ENCODE measurements at places on chromosomes 7 and 10.

- DNase-seq: no peak
Measured at GRCh38 chr7:3234851-3235250, 66.2 kb upstream of the SDK1 start.

GRCh38 chr7:122702872-122703510, at the start of gene RNF148:
TSS of gene RNF148 (minus strand) at chr7:122702922. CDS start at chr7:122702750, 172 bp downstream.
- DNase-seq: no peak

DNA sequence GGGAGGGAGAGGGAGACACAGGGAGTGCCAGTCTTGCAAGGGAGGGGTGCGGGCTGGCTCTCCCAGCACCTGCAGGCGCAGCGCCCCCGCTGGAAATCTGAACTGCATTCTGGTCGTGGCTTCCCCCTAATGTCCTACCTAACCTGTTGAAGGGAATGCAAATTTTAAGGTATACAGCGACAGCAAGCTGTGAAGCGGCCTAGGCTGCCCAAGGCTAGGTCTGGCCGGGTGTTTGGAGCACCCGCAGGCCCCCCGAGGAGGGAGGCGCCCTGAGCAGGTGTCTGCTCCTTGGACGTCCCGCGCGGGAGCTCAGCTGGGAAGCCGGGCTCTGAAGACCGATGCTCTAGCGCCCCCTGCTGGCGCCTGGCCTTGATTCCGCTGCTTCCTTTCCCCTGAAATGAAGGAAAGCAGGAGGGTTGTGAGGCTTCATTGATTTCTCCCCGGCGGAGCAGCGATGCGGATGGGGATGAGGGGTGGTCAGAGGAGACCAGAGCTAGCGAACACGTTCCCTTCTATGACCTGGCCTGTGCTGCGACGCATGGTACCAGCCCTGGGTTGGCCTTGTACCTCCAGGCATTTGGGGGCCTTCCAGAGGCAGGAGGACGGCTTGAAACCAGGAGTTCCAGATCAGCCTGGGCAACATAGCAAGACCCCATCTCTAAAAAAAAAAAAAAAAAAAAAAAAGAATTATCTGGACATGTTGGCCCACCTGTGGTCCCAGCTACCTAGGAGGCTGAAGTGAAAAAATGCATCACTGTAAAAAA, 601.3 kb downstream of the GALNT17 start:
- DNase-seq: peak; percentile 77

DNA sequence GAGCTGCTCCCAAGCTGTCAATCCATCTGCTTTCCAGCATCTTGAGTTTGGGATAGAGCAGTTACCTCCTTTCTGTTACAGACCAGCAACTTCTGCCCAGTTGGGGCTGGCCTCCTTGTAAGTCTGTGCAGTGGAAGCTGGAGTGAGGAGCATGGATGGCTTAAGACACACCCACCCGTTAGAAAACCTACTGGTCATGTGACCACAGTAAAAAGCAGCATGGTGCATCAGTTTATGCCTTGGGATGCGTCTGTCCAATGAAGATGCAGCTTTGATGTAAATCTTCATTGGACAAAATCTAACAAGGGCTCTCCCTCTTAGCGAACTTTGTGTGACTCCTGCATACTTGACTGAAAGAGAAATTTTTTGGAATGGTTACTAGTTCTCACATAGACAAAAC, 453.5 kb downstream of the TYW1 start:
- no peak for DNase-seq

GRCh38 chr7:2416063-2416462, 12.7 kb downstream of the CHST12 start:
- DNase-seq: no peak

- no peak for DNase-seq
Measured at GRCh38 chr10:103812004-103812403, 43.4 kb downstream of the SH3PXD2A start.

- DNase-seq: no peak
Measured at GRCh38 chr10:60575105-60575504, 185.4 kb upstream of the ANK3 start.

DNA sequence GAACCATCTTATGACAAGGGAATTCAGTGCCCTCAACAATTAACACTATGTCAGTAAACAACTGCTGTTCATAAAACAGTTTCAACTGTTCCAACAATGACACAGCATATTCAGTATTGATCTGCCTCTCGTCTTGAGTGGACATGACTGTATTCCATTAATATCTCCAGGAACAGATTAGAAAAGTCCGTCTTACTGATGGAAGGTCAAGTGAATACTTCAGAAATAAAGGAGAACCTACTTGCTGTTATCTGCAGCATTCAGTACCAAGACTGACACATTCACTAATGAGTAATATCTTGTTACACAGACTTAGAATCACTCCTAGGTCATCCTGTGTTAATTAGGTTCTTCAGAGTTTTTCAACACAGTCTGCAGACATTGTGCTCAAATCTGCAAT, 12.1 kb downstream of the KBTBD2 start:
- DNase-seq: peak; percentile 35

DNA sequence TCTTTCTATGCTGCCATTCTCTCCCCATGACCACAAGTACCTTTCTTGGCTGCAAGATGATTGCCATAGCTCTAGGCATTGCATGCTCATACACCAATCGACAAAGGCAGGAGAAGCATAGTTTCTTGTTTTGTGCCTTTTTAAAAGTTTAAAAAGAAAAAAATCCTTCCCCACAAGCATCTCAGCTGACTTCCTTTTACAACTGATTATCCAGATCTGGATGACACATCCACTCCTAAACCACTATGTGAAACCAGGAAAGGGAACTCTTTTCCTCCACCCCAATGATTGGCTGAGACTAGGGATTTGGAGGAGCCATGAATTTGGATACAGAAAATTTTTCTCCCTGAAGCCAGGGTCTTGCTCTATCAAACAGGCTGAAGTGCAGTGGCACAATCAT, 14.5 kb upstream of the LRRC4 start:
- peak; percentile 30 for DNase-seq

DNA sequence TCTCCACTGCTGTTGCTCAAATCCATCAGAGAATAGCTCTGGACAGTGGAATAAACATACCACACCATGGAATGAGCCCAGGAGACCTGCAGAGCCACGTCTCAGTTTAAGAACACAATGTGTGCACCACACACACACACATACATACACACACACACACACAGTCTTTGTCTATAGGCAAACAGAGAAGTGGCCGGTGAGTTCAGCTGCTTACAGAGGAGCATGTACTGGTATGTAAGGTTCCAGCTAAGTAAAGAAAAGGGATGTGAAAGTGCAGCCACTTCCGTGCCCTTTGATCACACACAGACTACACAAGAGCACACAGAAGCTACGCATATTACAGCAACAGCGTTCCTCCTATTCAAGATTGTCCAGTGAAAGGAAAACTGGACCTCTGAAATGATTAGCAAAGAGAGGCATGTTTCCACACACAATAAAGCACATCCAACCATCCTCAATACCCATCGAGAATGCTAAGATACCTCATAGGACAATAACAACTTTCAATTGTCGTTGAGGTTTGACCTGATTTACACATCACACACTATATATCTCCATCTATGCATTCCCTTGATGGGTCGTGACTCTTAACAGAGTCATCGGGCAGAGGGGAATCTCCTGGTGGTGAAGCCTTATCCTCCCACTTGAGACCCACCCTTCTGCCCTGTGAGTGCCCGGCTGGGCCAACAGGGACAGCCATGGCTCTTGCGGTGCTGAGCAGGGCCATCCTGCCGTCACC, 23.6 kb downstream of the SLC35B4 start:
- no peak for DNase-seq

- DNase-seq: no peak
Measured at GRCh38 chr7:40899636-40900507, 765.1 kb downstream of the SUGCT start.

GRCh38 chr10:8058274-8059111, 4.0 kb downstream of the GATA3 start:
- DNase-seq: no peak

- no peak for DNase-seq
Measured at GRCh38 chr10:11012421-11013295, 5.0 kb upstream of the CELF2 start.

DNA sequence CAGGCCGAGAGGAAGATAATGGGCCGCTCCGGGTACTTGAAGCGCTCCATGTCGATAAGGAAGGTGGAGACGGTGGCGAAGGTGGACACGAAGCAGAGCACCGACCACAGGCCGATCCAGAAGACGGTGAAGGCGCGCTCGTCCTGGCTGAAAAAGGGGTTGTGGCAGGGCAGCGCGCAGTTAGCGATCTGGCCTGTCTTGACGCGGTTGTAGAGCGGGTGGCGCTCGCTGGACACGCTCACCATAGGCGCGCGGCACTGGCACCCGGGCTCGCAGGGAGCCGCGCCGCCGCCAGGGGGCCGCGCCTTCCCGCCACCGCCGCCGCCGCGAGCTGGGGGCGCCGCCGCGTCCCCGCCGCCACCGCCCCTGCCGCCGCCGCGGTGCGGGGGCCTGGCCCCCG, 1.6 kb downstream of the FZD8 start:
- DNase-seq: peak; percentile 87

DNA sequence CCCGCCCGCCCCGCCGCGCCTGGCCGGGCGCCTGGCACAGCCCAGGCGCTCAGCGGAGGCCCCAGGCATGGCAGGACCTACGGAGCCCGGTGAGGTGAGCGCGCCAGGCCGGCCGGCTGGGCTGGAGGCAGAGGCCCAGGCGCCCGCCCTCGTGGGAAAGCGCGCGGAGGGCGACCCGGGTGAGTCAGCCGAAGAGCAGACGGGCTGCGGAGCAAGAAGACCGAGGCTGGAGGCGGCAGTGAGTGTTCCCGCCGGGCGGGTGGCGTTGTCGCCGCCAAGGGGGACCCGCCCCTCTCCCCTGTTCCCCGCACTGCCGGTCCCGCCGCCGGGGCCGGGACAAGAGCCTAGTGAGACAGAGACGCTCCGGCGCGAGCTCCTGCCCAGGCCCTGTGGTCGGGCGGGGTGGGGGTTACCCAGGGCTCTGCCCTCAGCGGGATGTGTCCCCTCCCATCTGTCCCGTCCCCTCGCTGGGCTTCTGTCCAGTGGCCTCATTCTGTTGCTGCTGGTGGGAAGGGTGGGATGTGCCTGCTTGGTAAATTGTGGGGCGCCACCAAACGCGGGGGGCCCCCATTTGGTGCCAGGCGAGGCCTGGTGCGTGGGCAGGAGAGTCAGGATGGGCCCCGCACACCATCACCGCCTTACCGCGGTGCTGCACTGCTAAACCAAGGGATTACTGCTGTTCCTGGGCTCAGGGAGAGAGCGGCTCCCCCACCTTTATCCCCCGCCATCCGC, 17.0 kb upstream of the NODAL start:
- peak; percentile 84 for DNase-seq

- peak; percentile 7 for DNase-seq
Measured at GRCh38 chr10:89085153-89085552, 94.6 kb downstream of the FAS start.

DNA sequence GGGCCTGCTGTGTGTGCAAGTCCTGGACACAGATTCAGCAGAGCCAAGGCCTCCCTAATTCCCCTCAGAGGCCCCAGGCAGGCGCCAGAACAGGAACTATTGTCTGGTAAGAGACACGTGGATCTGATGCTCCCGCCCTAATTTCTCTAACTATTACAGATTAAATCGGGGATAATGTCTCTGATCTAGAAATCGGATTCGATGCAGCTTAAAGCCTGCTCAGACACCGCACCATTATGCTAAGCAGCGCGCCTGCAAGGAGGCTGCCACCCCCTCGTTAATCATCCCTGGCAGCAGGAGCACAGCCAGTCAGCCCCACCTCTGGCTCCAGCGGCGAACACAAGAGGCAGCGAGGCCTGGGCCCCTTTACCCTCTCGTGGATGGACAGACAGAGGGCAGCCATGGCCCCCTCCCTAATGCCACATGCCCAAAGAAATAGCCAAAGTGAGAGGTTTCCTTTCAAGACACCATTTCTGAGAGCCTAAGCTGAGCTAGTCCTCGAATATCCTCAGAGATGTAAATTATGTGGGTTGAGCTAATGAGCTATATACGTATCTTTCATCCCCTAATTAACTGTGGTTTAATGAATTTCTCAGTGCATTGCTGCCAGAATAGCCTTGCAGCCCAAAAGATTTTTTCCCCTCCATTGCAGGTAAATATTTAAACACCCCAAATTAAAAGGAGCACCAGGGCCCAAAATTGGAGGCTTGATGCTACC, 122.1 kb downstream of the GRID1 start:
- DNase-seq: no peak

DNA sequence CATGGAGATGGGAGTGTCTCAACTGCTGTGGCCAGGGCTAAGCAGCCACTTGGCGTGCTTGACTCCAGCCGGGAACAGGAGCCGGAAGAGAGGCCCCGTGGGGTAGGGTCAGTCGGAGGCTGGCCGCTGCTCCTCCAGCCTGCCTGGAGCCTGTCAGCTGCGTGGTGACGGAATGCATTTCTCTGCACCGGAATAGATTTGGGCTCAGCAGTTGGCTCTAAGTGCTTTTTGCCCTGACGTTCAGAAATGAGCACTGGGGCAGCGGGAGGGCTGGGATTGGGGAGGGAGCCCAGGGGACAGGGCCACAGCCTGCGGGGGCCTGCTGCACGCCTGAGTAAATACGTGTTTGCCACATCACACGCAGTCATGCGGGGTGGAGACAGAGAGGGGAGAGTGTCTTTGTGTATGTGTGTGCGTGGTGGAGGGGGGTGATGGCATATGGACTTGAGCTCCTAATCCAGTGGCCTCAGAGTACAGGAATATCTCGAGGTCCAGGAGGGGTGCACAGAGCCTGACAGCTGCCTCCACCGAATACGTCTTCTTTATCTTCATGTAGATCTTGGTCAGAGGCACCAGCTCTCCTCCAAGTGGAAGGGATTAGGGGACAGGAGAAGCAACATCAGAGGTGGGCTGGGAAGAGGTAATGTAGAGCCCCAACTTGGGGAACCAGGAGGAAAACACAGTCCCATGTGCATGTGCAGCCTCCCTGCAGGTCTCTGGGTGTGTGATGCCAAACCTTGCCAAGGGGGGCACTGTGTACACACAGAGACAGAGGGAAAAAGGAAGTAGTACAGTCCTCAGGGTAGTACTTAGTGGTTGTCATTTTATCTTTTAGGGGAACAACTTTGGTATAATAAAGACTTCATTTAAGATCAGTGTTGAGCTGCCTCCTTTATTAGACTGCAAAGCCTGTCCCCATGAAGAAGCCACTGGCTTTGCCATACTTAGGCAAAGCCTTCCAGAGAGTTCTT, 151.4 kb downstream of the CDH23 start:
- peak; percentile 28 for DNase-seq

DNA sequence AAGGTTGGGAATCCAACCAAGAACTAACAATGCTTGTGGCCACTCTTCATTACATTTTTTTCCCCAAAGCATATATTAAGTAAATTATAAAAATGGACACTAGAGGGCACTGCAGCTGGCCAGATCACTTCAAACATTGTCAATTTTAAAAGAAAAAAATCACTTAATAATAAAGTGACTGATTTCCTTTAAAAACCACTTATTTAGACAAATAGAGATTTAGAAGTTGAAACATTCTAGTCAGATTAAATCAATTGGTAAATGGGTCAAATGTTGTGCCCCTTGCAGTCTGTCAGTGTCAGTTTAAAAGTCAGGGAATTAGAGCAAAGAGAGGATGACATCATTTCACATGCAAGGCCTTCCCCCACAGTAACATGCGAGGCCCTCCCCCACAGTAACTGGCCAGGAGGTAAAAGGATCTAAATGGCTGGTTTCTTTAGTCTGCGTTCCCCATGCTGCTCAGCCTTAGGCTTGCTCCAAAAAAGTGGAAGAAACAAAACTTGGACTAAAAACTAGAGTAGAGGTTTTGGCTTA, 177.9 kb downstream of the SKAP2 start:
- peak; percentile 76 for DNase-seq
